CD4-positive, alpha-beta T cell treated with Interleukin-15 for 4 hours (primary cell): ENCODE measurements at places on chromosomes 12 and 14.

GRCh38 chr12:80710727-80711449, 3.5 kb downstream of the MYF6 start:
- DNase-seq, result no peak

GRCh38 chr14:84108746-84109457, 1421.0 kb upstream of the FLRT2 start:
- no peak for DNase-seq

DNA sequence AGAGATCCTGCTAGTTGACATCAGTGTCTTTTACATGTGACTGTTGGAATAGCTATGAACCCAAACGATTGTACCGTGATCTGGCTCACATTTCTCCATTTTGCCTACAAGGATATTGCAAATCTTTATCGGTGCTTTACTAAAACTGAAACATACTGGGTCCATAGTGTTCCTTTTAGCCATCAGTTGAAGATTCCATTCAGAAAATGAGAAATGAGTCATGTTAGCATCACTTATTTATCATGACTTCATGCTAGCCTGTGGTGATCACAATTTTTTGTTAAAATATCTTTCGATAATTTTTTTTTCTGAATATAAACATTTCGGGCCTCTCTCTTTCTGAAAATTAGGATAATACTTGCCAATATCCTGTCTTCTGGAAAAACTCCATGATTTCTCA, 210.3 kb downstream of the EGLN3 start:
- DNase-seq, result no peak

GRCh38 chr12:72077111-72077820, 138.6 kb downstream of the TPH2 start:
- no peak for DNase-seq

DNA sequence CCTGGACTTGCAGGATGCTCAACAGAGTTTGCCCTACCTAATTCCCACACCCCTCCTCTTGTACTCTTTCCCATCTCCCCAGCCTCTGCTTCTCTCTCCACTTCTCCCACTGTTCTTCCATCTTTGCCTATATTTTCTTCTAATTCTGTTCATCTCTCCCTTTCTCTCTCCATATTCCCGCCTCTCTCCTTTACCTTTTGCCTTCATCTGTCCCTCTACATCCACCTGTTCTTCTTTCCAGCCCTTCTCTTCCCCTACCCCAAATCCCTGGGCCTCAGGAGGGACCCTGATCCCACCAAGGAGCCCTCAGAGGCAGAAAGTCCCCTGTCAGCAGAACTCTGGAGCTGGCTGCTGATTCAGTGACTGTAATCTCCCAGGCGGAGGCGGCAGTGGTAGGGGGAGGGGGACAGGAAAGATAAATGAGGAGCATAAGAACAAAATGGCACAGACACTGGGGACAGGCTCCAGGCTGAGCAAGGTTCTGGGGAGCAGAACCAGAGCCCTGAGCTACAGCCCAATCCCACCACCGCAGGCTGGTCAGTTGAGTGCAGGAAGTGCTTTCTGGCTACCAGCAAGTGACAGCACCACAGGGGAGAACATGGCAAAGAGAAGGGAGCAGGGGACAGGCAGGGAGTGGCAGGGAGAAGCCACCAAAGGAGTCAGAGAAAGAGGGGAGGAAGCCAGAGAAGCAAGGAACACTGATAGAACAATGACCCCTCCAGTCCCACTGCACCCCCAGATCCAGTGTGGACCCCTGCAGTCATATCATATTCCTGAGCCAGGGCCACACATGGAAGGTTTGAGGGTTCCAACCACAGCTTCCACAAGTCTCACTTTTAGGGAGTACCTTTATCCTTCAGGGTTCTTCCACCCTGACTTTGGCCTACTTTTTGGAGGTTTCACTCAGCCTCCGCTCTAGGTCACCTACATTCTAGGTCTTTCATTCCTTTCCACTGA, 27.0 kb downstream of the SMUG1 start:
- no peak for DNase-seq

GRCh38 chr12:112870267-112870980, 36.3 kb upstream of the OAS1 start:
- DNase-seq, result no peak

DNA sequence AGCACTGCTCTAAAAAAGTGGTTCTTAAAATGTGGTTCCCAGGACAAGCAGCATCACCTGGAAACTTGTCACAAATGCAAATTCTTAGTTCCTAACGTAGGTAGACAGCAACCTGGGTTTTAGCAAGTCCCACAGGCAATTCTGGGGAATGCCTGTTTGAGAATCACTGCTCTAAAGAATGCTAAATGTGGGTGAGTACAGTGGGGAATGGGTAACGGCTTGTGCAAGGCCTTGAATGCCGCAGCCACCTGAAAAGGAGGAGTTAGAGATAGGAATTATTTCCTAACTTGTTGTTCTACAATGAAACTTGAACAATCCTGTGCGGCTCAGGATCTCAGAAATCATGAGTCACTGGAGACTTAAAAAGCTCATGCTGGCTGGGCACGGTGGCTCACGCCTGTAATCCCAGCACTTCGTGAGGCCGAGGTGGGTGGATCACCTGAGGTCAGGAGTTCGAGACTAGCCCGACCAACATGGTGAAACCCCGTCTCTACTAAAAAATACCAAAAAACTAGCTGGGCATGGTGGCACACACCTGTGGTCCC, 34.9 kb downstream of the GNS start:
- no peak for DNase-seq

DNA sequence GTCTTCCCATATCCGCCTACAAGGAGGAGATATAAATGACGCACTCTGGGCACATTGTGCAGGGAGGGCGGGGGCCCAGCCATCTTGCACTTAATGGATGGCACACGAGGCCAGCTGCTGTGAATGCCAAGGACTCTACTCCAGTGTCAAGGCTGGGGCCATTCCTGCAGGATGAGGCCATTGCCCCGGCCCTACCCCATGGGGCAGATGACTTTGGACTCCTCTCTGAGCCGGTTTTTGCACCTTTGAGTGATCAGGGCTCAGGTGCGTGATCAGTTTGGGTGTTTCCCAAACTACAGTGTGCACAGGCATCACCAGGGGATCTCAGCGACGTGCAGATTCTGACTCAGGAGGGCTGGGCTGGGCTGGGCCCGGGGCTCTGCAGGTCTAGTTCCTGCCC, 16.1 kb downstream of the MMAB start:
- no peak for DNase-seq

- DNase-seq, result no peak
These were observed 16.3 kb downstream of the TMEM119 start for GRCh38 chr12:108581311-108582227.

- no peak for DNase-seq
These were observed 15.5 kb upstream of the TAC3 start for GRCh38 chr12:57031789-57032188.

GRCh38 chr12:11992515-11992914, 78.2 kb upstream of the BCL2L14 start:
- no peak for DNase-seq

- no peak for DNase-seq
These were observed 50.2 kb downstream of the FOXN4 start for GRCh38 chr12:109258607-109259544.

DNA sequence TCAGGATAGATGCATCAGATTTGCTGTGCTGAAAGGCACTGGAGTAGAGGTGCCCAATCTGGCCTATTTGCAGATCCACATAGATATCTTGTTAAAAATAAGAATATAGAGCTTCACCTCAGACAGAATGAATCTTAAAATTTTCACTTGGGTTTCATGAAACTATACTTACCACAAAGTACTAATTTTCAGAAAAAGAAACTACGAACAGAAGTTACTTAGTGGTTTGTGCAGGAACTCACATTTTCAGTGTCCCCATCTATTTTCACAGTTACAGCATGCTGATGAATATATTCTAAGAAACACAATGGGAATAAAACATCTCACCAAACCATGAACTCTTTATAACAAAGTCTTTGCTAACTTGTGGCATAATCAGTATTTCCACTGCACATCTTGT, 449.4 kb downstream of the RERGL start:
- no peak for DNase-seq

- no peak for DNase-seq
These were observed 50.0 kb downstream of the SH2B3 start for GRCh38 chr12:111455448-111456320.

DNA sequence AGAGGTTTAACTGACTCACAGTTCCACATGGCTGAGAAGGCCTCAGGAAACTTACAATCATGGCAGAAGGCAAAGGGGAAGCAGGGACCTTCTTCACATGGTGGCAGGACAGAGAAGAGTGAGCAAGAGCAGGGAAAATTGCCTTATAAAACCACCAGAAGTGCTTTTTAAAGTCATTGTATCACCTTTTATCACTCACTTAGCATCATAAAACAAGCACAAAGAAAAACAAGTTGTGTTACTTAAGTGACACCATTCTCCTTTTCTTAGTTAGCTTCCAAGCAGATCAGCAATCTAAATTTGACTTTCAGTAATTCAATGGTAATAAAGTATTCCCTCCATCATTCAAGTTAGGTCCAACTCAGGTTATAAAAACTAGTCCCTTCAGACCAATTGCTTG, 28.5 kb downstream of the OSBPL8 start:
- no peak for DNase-seq

- no peak for DNase-seq
These were observed 29.8 kb downstream of the SLC38A4 start for GRCh38 chr12:46795988-46796387.

DNA sequence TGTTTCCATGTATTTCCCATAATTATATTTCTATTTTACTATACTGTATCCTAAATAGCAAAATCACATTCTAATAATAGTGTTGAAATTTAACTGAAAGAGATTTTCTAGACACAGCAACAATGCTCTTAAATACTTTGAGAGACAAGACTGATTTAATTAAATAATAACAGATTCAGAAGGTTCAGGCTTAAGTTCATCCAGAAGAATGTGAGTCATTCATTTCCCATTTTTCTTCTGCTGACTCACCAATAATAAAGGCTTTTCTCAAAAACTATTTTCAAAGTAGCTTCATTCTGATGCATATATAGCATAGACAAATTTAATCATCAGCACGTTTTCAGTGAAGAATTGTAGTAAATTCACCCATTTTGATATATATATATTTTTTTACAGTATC, 481.4 kb downstream of the MDGA2 start:
- no peak for DNase-seq

DNA sequence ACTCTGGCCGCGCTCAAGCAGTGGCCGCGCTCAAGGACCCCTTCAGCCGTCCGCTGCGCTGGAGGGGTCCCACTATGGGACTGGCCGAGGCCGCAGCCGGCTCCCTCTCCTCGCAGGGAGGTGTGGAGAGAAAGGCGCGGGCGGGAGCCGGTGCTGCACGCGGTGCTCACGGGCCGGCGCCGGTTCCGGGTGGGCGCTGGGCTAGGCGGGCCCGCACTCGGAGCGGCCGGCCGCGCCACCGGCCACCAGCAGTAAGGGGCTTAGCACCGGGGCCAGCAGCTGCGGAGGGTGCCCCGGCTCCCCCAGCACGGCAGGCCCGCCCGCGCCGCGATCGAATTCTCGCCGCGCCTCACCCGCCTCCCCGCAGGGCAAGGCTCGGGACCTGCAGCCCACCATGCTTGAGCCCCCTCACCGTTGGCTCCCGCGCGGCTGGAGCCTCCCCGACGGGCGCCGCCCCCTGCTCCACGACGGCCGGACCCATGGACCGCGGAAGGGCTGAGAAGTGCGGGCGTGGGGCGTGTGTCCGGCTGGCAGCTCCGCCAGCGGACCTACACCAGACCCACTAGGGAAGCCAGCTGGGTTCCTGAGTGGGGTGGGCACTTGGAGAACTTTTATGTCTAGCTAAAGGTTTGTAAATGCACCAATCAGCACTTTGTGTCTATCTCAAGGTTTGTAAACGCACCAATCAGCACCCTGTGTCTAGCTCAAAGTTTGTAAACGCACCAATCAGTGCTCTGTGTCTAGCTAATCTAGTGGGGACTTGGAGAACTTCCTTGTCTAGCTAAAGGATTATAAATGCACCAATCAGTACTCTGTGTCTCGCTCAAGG, 49.5 kb downstream of the KLHL28 start:
- no peak for DNase-seq

- no peak for DNase-seq
These were observed 148.6 kb upstream of the TMEM260 start for GRCh38 chr14:56431013-56431412.

DNA sequence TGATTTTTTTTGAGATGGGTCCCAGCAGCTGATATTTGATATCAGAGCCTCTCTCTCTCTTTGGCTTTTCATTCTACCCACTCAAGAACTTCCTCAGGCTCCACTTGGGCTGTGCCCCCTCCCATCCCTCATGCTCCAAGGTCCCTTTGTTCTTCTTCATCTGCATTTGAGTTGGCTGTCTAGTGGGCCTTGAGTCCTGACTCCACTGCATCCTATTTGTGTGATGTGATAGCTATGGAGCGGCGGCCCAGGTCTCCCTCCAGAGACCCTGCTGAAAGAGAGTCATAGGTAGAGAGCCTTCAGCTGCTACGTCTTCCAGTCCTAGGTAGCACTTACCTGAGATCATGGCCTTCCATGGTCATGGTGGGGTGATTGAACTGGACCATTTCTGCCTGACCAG, 123.1 kb upstream of the VRK1 start:
- no peak for DNase-seq

- DNase-seq, result no peak
These were observed 4.4 kb upstream of the WSB2 start for GRCh38 chr12:118065380-118065779.
